ENCODE measurements at places on chromosomes 2 and 18.
A peak's percentile ranks its signal among the peaks of the same experiment; 100 is the strongest.

DNA sequence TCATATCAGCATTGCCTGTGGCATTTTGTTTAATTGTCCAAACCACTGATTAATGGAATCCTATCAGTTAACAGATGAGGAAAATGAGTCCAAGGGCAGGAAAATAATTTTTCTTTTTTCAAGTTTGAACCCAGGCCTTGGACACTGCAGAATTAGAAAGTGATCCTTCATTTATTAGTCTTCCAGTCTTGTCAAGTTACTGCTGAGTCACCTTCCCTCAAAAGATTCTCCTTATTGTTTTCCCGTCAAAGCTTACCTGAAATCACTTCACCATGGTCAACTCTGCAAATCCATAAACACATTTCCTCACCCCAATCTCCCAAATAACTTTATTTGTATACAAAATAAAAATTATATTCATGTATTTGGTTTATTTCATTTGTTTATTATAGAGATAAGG is 57.9 kb downstream of the WDR75 start:
- no peak for DNase-seq

GRCh38 chr2:126850940-126851339 is 47.8 kb upstream of the TEX51 start:
- no peak for DNase-seq

DNA sequence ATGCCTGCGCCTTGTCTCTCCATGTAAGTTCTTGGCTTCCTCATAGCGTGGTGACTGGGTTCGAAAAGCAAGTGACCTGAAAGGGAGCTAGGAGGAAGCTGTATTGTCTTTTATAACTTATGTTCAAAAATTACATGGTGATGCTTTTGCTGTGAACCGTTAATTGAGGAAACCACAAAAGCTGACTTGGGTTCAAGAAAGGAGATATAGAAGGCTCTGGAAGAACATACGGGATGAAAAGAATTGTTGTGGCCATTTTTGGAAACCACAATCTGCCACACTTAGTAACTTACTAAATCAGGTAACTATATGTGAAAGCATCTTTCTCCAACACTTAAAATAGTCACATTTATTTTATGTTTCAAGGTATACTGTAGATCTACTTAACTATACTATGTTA is 177.0 kb upstream of the RBMS1 start:
- DNase-seq = no peak

- DNase-seq = no peak
Measured at GRCh38 chr2:232584238-232584637, 33.7 kb downstream of the EIF4E2 start.

- DNase-seq = no peak
Measured at GRCh38 chr2:21500401-21500945, 376.7 kb downstream of the TDRD15 start.

GRCh38 chr2:25274868-25275574 is 66.7 kb downstream of the DNMT3A start:
- peak; percentile 63 for DNase-seq

GRCh38 chr2:238286551-238286950 is 1.9 kb downstream of the PER2 start:
- peak; percentile 74 for DNase-seq

- DNase-seq = no peak
Measured at GRCh38 chr18:6222271-6222670, 192.4 kb downstream of the L3MBTL4 start.

GRCh38 chr2:55152475-55153412 is 79.3 kb downstream of the CLHC1 start:
- DNase-seq = no peak

DNA sequence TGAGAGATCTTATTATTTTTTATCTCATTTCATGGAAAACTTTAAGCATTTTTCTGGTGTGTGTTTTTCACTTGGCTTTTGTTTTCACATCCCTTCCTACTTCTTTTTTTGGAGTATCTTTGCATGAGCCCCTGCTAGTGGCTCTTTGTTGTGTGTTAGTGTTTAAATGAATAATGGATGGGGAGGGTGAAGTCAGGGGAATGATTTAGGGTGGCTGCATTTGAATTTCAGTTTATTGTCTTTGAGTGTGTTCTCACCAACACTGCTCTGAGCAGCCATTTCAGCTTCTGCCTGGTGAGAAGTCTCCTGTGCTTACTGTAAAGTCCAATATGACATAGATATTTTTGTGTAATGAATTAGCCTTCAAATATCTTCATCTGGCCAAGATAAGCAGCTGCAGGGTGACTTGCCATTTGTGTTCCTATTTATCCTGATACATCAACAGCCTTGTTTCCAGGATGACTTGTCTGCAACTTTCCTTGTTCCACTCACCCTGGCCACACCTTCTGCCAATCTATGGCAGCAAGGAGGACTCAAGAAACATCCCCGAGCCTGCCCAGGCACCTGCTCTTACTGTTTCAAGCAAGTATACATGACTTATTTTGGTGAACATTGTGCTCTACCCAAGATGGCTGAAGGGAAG is 182.6 kb downstream of the PDE11A start:
- DNase-seq = no peak

- no peak for DNase-seq
Measured at GRCh38 chr2:133855526-133855925, 287.3 kb upstream of the NCKAP5 start.

DNA sequence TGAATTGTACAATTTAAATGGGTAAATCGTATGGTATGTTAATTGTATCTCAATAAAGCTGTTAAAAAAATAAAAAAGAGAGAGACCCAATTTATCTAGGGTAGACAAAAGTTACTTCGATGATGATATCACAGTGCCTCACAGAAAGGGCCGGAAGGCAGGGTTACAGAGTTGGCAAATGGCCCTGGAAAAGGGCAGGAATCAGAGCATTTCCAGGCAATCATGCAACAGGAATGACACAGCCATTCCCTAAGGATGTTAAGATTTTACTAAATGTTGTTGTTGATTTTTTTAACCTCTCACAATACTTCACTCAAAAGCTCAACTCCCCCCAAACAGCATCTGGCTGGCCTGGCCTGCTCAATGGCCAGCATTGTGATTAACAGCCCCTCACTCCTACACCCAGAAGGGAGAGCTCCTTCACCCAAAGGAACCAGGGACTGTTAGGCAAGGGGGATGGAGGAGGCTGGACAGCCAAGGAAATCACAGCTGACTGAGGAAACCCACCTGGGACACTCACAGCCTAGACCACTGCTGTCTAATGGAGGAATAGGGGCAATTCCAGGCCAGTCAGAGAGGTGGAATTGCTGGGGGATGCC is 7.7 kb upstream of the SP100 start:
- no peak for DNase-seq

GRCh38 chr2:95240091-95240490 is 32.8 kb downstream of the ZNF892 start:
- no peak for DNase-seq

- DNase-seq = no peak
Measured at GRCh38 chr2:42905341-42906110, 113.1 kb upstream of the HAAO start.

DNA sequence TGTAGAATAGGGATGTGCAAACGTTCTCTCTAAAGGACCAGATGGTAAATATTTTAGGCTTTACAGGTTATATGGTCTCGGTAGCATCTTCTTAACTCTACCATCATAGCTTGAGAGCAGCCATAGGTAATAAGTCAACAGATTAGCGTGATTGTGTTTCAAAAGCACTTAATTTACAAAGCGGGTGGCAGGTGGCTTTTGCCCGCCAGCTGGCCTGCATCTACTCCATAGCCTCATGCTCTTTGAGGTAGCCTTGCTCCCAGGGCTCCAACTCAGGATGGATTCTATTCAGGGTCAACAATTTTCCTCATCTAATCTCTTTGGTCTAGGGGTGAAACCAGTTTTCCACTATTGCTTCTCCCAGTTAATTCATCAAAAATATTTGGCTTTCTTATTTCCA is 5.0 kb upstream of the ATP9B start:
- no peak for DNase-seq

GRCh38 chr2:177692783-177693269 is 300.3 kb downstream of the AGPS start:
- no peak for DNase-seq

GRCh38 chr2:55048508-55049042 is 1.7 kb downstream of the RTN4 start:
- no peak for DNase-seq

DNA sequence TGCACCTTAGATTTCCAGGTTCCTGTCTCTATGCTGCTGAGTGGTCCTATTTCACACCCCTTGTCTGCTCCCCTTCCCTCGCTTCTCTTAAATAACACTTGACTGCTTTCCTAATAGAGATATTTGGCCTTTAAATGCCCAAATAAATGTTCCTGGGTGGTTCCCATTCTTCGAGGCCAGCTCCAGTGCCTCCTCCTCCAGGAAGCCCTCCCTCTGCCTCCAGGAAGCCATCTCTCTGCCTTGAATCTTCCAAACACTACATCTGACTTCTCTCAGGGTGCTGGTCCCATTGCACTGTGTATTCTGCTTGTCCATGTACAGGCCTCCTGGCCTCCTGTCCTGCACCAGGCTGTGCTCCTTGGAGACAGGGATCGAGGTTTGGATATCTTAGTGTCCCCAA is 14.2 kb downstream of the EHD3 start:
- DNase-seq = no peak

DNA sequence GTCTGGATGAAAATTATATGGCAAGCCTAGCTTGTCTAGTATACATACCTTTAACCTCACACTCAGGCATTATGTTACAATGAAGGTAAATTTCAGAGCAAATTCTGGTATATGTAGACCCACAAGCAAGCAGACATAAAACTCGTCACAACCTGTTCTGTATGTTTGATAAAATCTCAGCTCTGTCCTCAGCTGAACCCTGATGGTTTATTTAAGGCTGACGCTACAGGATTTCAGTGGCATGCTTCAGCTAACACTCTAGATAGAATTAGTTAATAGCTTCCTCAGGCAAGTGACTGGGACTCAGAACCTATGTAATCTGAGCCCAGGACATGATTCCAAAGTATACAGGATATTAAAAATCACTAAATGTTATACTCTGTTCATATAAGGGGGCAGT is 68.2 kb upstream of the MC2R start:
- no peak for DNase-seq

DNA sequence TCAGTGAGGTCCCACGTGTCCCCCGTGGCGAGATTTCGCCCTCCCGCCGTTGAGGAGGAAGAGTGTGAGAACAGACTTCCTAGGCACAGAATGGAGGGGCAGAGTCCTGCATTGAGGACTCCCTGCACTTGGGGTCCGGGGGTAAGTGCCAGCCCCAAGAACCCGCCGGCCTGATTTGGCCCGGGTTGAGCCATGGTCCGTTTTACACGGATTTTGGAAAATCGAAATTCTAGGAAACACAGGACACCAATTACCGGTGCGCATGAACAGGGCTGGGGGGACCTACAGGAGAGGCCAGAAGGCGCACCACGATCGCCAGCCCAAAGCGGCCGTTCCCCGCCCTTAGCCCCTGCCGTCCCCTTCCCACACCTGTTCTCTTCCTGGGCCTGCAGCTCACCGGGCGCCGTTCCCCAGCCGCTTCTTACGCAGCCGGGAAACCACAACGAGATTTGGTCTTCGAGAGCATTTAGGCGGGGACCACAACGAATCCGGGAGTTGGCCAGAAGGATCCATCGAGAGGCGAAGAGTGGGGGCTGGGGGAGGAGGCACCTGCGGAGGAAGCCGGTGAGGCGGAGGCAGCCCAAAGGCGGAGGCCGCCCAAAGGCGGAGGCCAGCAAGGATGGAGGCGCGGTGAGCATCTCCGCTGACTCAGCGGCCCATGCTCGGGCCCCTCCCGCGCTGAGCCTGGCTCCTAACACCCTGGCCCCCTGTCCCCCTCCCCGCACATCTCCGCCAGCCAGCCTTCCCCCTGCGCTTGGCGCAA is 464 bp upstream of the TLX2 start:
- DNase-seq = no peak

GRCh38 chr2:68172990-68173700 is 15.5 kb downstream of the PNO1 start:
- no peak for DNase-seq

- no peak for DNase-seq
Measured at GRCh38 chr2:110852051-110852450, 119.7 kb downstream of the ACOXL start.

- DNase-seq = no peak
Measured at GRCh38 chr2:32291746-32292145, 14.0 kb downstream of the YIPF4 start.
